NCI-H2227 treated with DMSO at 0.1 percent for 48 hours (cell line): ENCODE measurements at places on chromosomes 5 and 9.

- no peak for DNase-seq
Measured at GRCh38 chr9:123631862-123632261, 275.9 kb downstream of the CRB2 start.

GRCh38 chr5:59003641-59004040 is 420.8 kb downstream of the RAB3C start:
- no peak for DNase-seq

GRCh38 chr5:107820429-107820828 is 149.7 kb upstream of the EFNA5 start:
- no peak for DNase-seq

DNA sequence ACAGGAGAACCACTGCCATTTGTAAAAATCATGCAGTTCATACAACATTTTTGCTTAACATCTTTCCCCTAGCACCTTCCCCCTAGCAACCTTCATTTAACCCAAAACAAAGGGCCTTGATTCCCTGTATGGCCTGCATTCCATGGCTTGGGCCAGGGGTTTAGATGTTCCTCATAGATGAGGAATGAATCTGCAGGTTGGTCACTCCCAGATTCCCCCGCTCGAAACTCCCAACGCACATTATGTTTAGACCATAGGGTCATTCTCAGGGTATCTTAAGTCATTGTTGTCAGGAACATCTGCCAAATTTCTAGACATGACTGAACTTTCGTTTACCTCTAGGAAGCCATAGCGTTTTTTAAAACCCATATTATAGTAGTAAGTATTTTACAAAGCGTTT is 282.2 kb upstream of the VLDLR start:
- DNase-seq, result no peak

GRCh38 chr9:128344931-128345605 is 4.7 kb downstream of the SLC27A4 start:
- no peak for DNase-seq

GRCh38 chr5:96327722-96328121 is 105.3 kb downstream of the PCSK1 start:
- DNase-seq, result no peak

DNA sequence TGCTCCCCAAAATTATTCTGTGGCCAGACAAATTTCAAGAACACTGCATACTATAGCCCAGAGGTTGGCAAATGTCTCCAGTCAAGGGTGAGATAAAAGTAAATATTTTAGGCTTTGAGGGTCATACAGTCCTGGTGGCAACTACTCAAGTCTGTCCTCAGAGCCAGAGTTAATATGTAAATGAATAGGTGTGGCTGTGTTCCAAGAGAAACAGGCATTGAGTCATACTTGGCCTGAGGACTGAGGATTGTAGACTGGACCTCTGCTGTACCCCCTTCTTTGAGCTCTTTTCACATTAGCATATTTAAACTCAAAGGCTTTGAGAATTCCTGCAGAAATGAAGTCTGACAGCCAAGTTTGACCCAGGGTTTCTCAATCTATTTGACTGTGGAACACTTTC is 129.2 kb upstream of the PTCH1 start:
- no peak for DNase-seq

GRCh38 chr5:50325237-50325832 is 115.8 kb downstream of the EMB start:
- DNase-seq, result no peak

DNA sequence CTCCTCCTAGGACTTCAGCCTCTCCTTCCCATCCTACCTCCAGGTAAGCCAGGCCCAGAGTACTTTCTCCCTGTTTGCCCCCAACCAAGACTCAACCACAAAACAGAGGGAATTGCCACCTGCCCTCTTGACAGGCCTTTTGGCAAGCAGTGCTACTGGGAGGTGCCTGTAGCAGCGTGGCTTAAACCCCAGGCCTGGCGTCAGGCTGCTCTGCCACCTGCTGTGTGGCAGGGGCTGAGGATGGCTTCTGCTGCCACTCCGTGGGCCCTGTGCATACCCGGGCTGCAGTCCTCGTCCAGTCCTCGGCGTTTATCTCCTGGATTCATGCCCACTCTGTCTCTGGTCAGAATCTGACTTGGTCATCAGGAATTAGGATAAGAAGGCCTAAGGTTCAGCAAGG is 163.1 kb downstream of the PAX5 start:
- DNase-seq, result no peak

DNA sequence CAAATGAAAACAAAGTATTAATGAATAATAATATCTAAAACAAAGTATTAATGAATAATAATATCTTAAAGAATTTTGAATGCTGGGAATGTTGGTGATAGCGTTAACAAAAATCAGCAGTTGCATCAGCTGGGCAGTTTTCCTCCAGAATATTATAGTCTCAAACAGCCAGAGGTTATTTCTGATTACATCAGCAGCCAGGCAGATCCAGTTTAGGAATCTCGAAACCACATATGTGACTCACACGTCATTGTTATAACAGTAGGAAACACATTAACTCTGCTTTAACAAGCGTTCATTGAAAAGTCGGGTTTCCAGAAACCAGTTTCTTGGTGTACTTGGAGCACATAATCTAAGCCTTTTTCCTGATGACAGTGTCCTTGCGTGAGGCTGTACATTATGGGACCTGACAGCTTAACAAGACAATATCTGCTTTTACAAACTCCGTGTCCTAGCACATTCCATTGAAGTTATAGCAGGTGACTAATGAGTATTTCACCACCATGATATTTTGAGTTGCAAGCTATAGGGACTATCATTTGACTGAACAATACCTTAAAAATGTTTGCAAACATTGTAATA is 559.5 kb upstream of the KLF4 start:
- DNase-seq, result no peak

DNA sequence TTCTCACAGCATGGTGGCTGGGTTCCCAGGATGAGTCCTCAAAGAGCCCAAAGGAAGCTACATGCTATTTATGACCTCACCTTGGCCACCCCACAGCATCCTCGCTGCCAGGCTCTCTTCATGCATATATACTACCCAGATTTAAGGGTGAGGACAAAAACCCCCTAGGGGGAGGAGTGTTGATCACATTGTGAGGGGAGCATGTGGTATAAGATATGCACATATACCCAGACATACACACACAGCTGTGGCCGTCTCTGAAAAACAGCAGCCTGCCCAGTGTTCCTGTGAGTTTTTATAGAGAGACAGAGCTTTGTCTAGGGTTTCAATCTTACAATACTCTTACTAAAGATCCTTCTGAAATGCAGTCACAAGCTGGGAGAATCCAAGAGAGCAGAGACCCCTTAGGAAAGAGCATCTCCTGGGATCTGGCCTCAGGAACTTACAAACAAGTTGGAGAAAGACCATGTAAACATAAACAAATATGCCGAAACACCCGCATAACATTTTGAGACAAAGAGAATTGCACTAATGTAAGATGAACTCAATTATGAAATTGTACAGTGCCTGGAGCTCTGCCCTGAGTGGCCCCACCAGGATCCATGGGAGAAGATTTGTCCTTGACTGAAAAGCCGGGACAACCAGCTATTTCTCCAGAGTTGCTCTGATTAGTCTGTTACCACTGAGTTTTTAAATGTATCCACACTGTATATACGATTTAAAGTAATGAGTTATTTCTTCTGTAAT is 146.4 kb downstream of the GADD45G start:
- no peak for DNase-seq
